Smooth muscle cell of trachea (primary cell): ENCODE measurements at places on chromosomes 1 and 21. TPM values are rescaled to one million over a fixed set of nuclear protein-coding genes. Genes with fewer than 3 reads are reported as not detected.

CELA2A gene
- not detected in 2 replicates for total RNA-seq

DISC1 gene
- 3.0 and 3.5 TPM in 2 replicates for total RNA-seq

C1orf87 gene
- total RNA-seq, result 0.15 TPM in 1 of 2 replicates, not detected in the other

SAMSN1 gene
- total RNA-seq, result 0.15 and 0.17 TPM in 2 replicates

ATF6 gene
- total RNA-seq, result 20.2 and 24.4 TPM in 2 replicates

RGS7 gene
- total RNA-seq, result 1.9 and 2.5 TPM in 2 replicates

GJB3 gene
- total RNA-seq, result not detected in 2 replicates

SPRR2A gene
- total RNA-seq, result not detected in 2 replicates

KLF17 gene
- total RNA-seq, result under 0.01 and 0.17 TPM in 2 replicates

HES4 gene
- 0.15 and 4.3 TPM in 2 replicates for total RNA-seq

CLCA4 gene
- not detected in 2 replicates for total RNA-seq

HFM1 gene
- 0.17 and 0.73 TPM in 2 replicates for total RNA-seq

DMRTA2 gene
- total RNA-seq, result 0.15 and 0.50 TPM in 2 replicates

AURKAIP1 gene
- 109 and 137 TPM in 2 replicates for total RNA-seq

TMIGD3 gene
- not detected in 2 replicates for total RNA-seq
